ENCODE measurements at places on chromosomes 11 and 22.
A peak's percentile ranks its signal among the peaks of the same experiment; 100 is the strongest.

GRCh38 chr11:57499413-57499982 is 16.0 kb downstream of the SLC43A1 start:
- peak; percentile 84 for DNase-seq

- DNase-seq = peak; percentile 32
These were observed 548.5 kb downstream of the BUD13 start for GRCh38 chr11:116224154-116224888.

DNA sequence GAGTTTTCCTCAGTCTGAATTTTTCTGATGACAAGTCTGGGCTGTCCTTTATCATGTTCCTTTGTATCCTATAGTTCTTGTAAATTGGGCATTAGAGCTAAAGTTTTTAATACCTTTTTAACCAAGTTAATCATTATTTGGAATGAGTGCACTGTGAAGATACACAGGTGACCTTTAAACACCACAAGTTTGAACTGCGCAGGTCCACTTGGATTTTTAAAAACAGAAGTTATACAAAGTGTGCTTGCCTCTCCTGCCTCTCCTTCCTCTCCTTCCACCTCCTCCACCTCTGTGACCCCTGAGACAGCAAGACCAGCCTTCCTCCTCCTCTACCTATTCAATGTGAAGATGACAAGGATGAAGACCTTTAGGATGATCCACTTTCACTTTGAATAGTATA is 4.4 kb upstream of the TCP11L1 start:
- DNase-seq = peak; percentile 29

- no peak for DNase-seq
These were observed 86.2 kb downstream of the UBASH3B start for GRCh38 chr11:122741613-122742300.

DNA sequence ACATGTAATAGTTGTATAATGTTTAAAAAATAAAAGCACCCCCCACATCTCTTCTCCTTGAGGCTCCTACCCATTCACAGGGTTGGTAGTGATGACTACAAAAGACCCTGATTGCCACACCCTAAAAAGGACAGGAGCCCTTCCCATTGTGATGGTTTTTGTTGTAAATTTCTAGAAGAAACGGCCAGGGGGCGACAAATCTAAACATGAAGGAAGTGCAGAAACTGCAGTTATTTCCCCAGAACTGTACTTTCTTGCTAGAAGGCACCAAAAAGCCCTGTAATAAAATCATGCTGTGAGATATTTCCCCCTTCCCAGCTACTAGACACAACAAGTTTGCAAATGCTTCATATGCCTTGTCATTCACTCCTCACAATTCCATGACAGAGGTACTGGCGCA is 10.8 kb downstream of the PRR5L start:
- DNase-seq = peak; percentile 36

- DNase-seq = no peak
These were observed 109.0 kb upstream of the APOA1 start for GRCh38 chr11:116946414-116946813.

DNA sequence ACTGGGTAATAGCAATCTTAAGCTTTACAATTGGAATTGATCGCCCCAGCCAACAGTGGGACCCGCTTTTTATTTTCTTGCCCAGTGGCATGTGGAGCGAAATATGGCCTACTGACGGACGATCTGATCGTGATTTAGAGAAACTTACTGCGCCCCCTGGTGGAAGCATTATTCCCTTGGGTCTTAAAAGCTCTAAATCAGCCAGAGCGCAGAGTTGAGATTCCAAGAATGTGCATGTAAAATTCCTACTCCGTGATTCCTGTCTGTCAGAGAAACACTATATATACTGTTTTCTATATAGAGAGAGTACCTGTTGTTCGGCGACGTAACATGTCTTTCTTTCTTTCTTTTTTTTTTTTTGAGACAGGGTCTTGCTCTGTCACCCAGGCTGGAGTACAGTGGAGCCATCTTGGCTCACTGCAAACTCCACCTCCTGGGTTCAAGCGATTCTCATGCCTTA is 3.7 kb upstream of the DPF2 start:
- peak; percentile 86 for DNase-seq

All from HepG2 (cell line).